ENCODE measurements at places on chromosomes 5 and 9.

- no peak for DNase-seq
These were observed 125.8 kb upstream of the SLC44A1 start for GRCh38 chr9:105118636-105119035.

- no peak for DNase-seq
These were observed 24.7 kb downstream of the NTRK2 start for GRCh38 chr9:84694248-84694647.

DNA sequence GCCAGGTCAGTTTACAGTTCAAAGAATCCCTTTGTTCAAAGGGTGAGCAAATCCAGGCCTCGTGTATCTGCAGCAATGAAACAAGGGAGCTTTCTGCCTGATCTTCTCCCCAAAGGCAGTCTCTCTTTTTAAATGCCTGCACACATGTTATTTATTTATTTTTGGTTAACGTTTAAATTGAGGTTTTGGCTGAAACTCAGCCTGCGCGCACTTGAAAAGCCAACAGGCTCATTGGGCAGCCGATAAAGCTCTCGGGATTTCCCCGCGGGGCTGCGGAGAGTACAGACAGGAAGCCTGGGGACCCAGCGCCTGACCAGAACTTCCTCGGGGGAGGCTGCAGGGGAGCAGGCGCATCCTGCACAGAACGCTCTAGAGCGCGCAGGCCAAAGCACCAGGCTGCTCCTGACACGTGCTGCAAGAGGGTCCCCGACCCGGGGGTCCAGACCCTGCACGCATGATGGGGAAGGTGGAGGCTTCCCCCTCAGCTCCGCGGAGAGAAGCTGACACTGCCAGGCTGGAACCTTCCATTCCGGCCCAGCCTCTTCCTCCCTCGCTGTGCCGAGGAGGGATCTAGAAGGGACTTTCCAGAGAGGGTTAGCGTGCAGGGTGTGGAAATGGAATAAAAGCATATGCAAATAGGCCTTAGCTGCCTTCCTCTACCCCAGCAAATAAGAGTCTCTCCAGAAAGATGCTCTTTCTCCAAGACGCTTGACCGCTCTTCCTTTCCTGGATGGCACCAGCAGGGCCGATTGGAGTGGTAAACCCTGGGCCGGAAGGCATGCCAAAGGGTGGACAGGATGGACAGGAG is 46.1 kb downstream of the PTTG1 start:
- DNase-seq: no peak

GRCh38 chr5:16668194-16668593 is 51.4 kb upstream of the RETREG1 start:
- DNase-seq: no peak

GRCh38 chr5:115549154-115549553 is 4.6 kb upstream of the FEM1C start:
- no peak for DNase-seq

Data from NCI-H2081 treated with DMSO at 0.1 percent for 48 hours (cell line).